ENCODE measurements at places on chromosomes 7 and 10. TPM values are rescaled to one million over a fixed set of nuclear protein-coding genes. Genes with fewer than 3 reads are reported as not detected.
A peak's percentile ranks its signal among the peaks of the same experiment; 100 is the strongest.

TRIL gene
- 0.48 TPM for total RNA-seq

CPEB3 gene
- total RNA-seq = 12.1 TPM

ADIRF gene
- 204 TPM for total RNA-seq

DNA sequence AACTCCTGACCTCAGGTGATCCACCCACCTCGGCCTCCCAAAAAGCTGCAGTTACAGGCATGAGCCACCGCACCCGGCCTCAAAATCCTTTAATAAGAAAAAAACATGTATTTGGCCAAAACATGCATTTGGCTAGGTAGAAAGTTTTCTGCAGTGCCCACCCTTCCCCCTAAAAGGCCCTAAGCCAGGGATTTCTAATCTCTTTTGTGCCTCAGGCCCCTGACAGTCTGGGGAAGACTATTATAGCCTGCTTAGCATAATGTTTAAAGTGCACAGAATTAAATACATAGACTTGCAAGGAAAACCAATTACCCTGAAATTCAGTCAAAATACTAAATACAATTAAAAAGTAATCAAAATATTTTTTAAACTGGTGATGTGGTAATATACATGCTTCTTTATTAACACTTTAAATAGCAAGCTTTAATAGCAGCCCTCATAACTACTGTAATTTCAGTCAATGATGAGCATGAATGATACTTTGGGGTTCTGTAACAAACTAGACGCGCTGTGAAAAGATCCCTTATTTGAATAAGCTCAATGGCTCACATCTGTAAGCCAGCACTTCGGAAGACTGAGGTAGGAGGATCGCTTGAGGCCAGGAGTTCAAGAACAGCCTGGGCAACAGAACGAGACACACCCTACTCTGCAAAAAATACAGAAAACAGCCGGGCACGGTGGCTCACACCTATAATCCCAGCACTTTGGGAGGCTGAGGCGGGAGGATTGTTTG is 29.9 kb downstream of the SPDYE6 start:
- H3K4me1 ChIP-seq = no peaks in the 10 kb centered on the region
- H3K27ac ChIP-seq = no peak overlapping the region
- no peak overlapping the region for H3K4me3 ChIP-seq
- no peak for DNase-seq
- no peaks in the 10 kb centered on the region for H3K36me3 ChIP-seq

DNA sequence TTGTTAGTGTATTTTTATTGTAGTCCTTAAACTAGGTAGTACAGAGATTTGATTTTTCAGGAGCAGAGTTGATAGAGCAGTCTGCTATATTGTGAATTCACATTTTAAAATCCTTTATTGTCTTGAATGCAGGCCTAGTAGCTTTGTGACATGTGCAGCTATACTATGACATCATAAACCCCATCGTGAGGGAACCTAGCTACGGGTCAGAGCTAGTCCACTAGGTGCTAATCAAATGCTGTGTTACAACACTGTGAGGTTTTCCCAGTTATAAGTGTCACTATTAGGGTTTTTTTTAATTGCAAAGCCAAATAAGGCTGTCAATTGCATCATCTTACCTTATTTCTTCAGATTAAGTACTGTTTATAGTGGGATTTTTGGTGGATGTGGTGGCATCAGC is 40.7 kb downstream of the CREM start:
- no peaks in the 10 kb centered on the region for H3K4me1 ChIP-seq
- no peak overlapping the region for H3K4me3 ChIP-seq
- H3K36me3 ChIP-seq = no peaks in the 10 kb centered on the region
- no peaks in the 10 kb centered on the region for H3K27me3 ChIP-seq
- H3K27ac ChIP-seq = no peak overlapping the region
- no peak for DNase-seq

DNA sequence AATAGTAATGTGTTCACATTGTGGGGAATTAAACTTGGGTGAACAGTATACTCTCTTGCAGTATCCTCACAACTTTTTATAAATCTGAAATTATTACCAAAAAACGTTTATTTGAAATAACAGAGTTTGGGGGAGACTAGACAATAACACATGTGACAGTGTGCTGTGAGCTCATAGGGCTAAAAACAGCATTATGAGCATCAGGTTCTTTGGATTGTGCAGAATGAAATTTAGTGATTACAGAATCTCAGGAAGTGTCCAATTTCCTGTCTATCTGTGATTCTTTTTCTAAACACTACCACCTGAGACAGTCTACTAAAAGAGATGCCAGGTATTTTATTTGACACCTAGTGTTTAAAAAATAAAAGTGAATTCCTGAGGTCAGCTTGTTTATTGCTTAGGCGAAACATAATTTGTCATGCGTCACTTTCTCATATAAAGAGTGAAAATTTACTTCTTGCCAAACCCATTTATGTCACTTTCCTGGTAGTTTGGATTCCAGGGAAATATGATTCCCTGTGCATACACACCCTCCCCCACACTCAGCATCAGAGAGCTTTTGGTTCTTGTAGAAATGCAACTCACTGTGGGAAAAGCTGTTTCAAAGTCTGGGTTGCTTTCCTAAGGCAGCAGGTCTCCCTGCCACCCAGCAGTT is 71.2 kb downstream of the AOAH start:
- H3K4me1 ChIP-seq = no peaks in the 10 kb centered on the region
- no peaks in the 10 kb centered on the region for H3K36me3 ChIP-seq
- H3K27ac ChIP-seq = no peak overlapping the region
- no peak for DNase-seq

DNA sequence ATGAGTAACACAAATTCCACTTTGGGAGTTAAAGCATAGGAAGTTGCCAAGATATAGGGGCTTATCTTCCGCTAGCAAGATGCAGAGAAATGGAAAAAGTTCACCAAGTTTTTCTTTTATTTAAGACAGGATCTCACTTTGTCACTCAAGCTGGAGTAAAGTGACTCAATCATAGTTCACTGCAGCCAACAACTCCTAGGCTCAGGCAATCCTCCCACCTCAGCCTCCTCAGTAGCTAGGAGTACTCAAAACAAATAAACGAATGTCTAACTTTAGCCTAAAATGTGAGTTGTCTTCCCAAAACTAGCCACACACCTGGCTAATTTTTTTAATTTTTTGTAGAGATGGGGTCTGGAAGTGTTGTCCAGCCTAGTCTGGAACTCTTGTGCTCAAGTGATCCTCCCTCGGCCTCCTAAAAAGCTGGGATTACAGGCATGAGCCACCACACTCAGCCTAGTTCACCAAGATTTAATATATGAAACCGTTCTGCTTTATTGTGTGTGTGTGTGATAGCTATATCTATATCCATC is 9.9 kb downstream of the VIM start:
- no peak overlapping the region for H3K4me3 ChIP-seq
- H3K4me1 ChIP-seq = peaks cover 11% of the 10 kb centered on the region
- no peaks in the 10 kb centered on the region for H3K27me3 ChIP-seq
- H3K36me3 ChIP-seq = no peaks in the 10 kb centered on the region
- DNase-seq = no peak
- H3K27ac ChIP-seq = peak overlapping the region; percentile 66

GRCh38 chr7:91310830-91311460 is 46.7 kb downstream of the FZD1 start:
- no peak for DNase-seq
- peak overlapping the region; percentile 45 for H3K27ac ChIP-seq
- no peaks in the 10 kb centered on the region for H3K36me3 ChIP-seq
- no peaks in the 10 kb centered on the region for H3K27me3 ChIP-seq
- H3K4me3 ChIP-seq = no peak overlapping the region

DNA sequence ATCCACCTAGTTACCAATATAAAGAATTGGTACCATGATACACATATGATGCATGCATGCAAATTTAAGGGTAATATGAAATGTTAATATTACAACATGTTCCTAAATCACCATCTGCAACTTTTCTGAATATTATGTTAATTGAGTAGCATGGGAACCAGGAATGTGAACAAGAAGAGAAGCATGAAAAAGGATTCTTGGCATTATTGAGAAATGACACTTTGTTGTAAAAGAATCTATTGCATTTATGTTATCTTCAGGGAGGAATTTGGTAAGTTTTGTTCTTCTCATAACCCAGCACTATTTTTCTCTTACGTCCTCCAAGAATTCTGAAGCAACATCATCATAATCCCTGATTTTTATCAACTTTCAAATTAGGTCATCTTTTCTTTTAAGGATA is 159.9 kb upstream of the SLC25A13 start:
- no peaks in the 10 kb centered on the region for H3K36me3 ChIP-seq
- no peaks in the 10 kb centered on the region for H3K4me1 ChIP-seq
- no peak overlapping the region for H3K4me3 ChIP-seq
- no peak for DNase-seq
